ENCODE measurements at places on chromosomes 6 and 20.

DNA sequence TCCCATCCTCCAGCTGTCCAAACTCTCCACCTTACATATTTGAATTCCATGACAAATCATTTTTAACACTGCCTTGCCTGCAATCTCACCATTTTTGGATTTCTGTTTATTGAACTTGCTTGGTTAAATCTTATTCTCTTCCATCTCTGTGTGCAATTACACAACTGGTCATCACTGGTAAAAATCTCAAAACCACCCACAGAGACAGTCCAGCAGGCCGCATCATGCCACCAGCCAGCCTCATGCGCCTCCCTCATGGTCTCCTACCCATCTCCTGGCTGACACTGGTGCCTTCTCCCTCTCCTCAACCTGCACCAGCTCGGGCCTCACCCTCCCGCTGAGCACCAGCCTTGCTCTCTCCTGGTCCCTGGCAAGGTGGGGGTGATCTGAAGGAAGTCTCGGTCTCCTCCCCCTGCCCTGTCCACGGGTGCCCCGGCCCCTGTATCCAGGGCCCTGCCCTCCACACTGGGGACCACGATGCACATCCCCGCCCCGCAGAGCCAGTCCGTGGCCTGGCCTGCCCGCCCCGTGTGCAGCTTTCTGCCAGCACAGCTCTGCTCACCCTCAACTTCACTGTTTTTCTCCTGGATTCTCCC is 92.0 kb downstream of the THBS2 start:
- DNase-seq, result no peak

DNA sequence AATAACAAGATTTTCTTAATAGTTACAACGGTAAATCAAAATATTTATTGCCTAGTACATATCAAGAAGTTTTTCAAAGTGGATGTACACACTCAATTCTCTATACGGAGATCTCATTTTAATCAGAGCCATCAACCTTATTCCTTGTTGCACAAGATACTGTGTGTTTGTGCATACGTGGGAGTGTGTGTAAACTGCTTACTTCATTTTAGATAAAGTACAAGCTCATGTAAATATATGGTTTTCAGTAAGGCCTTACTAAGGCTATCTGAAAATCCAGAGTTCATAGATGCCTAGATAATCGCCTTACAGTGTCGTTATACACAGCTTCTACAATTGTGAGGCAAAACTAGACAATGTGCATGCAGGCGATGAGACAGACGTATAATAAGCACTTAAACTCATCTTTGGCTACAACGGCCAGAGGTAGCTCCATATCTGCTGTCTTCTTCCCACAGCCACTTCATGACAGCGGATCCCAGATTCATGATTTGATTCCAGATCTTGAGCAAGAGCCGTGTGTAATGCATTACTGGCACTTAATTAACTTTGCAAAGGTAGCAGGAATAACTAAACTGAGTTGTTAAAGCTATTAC is 2.5 kb downstream of the PERP start:
- no peak for DNase-seq

GRCh38 chr20:55160037-55160436 is 684.6 kb downstream of the DOK5 start:
- DNase-seq, result no peak

GRCh38 chr6:119124079-119124824 is 45.8 kb upstream of the FAM184A start:
- DNase-seq, result no peak
